NCI-H774 (cell line): ENCODE measurements at places on chromosomes 13 and 19.

- no peak for DNase-seq
Measured at GRCh38 chr13:61013796-61014195, 401.9 kb downstream of the PCDH20 start.

- DNase-seq, result peak; percentile 32
Measured at GRCh38 chr13:97344265-97345175, 89.4 kb upstream of the RAP2A start.

DNA sequence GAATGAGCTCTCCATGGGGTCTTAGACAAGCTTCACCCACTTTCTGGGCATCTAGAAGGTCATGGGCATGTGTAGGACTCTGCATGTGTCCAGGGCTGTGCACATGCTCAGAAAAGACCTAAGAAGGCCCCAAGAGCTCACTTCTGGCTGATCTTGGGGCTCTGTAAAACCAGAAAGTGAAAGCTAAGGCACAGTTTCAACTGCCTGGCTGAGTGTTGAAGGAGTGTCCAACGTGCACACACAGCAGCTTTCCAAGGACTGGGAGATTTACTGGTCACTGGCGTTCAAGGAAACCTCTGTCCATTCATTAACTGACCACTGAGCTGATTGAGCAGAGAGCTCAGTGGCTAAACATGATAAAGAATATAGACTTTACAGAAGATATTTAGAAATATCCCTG is 137.9 kb downstream of the KATNAL1 start:
- DNase-seq, result no peak

GRCh38 chr19:49930483-49931011 is 1.2 kb upstream of the NUP62 start:
- DNase-seq, result peak; percentile 59

DNA sequence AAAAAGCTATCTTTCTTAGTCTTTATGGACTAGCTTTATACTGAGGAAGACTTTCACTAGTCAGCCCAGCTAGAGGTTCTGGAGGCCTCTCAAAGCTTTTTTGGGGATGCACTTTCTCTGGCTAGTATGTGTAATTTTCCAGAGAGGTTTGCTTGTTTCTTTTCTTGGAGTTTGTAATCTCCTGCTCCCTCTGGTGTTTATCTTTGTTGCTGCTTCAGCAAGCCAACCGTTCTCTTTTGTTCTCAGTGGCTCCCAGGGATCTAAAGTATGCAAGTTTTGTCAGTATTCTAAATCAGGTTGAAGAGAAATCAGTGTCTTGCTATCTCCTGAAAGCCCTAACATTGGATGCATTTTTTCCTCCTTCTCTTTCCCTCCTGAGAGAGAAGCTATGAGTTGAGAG is 121.1 kb upstream of the MYO16 start:
- no peak for DNase-seq

- DNase-seq, result no peak
Measured at GRCh38 chr19:55643887-55644176, 383 bp downstream of the ZNF581 start.

GRCh38 chr13:50586414-50587083 is 256.9 kb downstream of the DLEU7 start:
- no peak for DNase-seq

- DNase-seq, result no peak
Measured at GRCh38 chr13:72463561-72463960, 263.9 kb downstream of the MZT1 start.

GRCh38 chr13:99800011-99800410 is 171.6 kb downstream of the ZIC5 start:
- DNase-seq, result no peak

DNA sequence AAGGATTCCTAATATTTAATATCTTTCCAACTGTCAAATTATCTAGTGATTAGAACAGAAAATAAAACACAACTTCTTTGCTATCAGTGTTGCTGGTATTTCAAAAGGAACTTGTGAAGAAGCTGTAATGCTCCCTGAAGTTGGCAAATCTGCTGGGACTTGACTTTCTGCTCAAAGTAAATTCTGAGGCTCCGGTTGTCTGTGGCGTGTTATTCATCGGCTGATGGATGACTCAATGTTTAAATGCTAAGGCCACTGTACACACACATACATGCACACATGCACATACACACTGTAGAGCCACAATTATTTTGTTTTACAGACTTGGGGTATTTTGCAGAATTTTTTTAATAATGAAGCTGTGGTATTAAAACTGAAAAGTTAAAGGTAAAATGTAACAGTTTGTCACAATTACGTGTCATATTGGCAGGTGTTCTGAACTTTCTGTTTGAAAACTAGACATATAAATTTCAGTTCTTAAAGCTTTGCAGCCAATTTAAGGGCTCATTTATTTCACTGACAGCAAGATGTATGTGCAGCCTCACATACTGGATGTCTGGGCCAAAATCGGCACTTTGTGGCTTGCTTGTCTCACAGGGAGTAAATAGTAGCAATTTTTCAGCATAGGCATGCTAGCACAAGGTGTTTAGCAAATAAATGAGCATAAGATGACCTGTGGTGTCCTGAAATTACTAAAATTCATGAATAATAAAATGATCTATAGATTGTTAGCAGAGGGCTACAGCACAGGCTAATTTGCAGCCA is 1691.7 kb upstream of the PCDH20 start:
- no peak for DNase-seq

DNA sequence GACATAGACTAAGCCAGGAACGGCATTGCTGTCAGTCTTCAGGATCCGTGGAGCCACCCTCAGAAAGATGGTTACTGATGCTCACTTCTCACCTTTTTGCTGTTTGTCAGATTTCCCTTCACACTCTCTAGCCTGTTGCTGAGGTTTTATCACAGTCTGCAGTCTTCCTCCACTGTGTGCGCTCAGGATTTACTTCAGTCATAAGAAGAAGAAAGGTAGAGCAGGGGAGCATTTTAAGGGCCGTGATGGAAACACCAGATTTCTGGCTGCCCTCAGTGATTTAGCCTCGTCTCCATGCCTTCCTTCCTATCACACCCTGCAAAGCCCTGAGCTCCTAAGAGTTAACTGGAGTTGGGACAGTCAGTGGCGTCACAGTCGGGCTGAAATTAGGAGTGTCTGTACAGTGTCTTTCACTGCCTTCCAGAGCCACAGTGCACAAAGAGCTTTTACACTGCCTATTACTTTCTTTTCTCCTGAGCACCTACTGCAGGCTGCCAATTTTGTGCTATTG is 60.0 kb upstream of the GPR183 start:
- no peak for DNase-seq

DNA sequence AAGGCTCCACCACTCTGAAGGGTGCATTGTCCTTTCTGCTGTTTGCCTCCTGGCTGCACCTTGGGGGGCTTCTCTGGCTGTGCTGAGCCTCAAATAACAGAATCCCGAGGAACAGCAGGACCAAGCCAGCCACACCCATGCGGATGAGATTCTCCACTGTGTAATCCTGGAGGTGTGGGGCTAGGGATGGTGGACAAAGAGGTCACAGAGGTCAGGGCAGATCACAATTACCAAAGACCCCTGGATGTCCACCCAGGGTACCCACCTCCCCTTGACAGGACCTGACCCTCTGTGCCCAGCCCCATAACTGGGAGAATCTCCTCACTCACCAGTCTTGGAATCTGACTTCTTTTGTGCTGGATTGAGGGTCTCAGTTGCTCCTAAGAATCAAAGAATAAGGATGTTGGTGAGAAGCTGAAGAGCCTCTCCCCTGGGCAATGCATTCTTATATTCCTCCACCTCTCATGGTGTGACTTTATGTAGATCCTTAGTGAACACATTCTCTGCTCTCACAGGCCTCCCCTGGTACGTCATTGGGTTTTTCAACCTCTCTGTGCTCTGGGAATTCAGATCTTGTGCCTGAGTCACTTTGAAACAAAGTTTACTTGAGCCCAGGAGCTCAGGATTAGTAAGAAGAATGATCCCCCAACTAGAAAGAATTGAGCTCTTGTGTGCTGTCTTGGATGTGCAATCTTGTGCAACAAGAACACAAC is 5.2 kb downstream of the LILRA4 start:
- DNase-seq, result no peak

GRCh38 chr13:76830805-76831204 is 55.4 kb downstream of the KCTD12 start:
- DNase-seq, result no peak

DNA sequence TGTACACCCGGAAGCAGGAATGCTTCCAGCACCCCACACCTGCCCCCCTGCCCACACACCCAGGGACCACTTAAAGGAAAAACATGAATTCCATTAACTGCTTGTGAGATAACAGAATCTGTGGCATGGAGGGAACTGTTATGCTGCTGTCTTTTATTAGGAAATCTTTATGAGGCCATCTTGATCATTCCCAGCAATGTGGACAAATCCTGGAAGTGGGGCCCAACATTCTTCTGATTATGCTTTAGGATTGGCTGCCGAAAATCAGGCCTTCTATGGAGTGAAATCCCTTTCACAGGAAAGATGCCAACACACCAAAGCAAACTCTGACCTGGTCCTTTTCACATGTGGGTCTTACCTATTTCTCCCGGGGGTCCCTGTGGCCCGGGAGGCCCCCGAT is 114.5 kb downstream of the COL4A1 start:
- DNase-seq, result no peak

GRCh38 chr13:113849546-113849945 is 14.3 kb downstream of the GAS6 start:
- no peak for DNase-seq

- no peak for DNase-seq
Measured at GRCh38 chr13:79678100-79678499, 197.1 kb downstream of the NDFIP2 start.

DNA sequence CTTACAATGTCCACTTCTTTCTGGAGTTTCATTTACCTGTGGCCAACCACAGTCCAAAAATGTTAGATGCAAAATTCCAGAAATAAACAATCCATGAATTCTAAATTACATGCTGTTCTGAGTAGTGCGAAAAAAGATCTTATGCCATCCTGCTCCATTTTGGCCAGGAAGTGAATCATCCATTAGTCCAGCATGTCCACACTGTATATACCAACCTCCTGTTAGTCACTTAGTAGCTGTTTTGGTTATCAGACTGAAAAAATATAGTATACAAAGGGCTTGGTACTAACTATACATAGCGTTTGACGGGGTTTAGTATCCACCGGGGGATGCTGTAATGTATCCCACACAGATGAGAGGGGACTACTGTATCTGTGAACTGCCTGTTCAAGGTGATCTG is 618.0 kb upstream of the ARGLU1 start:
- no peak for DNase-seq

- no peak for DNase-seq
Measured at GRCh38 chr13:100131863-100132574, 43.1 kb downstream of the PCCA start.

DNA sequence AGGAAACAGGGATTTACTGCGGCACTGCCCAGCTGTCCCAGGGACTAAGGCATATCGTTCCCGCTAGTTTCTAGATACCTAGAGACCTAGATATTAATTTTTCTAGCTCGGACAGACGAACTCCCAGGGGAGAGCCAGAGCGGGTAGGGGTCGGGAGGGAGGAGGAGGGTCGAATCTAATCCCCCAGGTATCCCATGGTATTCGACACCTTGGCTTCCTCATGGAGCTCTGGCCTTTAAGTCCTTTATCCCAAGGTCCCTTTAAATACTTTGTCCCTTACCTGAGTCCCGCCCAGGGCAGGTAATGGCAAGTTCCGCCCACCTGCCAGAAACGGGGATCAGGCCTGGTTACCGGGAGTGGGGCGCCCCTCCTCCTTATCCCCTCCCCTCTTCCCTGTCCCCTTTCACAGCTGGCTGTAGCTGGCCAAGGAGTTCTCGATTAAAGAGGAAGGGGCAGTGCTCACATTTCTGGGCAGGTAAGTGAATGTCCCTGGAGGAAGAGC is at the start of gene PRRG2:
Gene PRRG2 (plus strand): TSS at position 310 of the 502 bp plus-strand sequence. CDS start 1,904 bp downstream, outside the sequence.
- peak; percentile 45 for DNase-seq

DNA sequence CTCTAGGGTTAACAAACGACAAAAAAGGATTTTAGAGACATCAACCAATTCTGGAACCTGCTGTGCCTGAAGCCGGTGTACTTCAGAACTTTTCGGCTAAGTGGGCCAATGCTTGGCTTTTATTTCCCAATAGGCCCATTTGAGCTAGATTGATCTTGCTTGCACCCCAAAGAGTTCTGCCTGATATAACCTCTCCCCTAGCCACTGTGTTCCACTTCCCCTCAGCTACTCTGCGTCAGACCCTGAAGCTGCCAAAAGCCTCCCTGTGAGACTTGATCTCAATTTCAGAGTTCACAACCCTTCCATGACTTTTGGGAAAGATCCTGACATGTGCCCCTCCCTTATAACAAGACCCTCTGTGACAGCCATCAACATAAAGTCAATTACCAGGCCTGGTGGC is 5.6 kb upstream of the SIGLEC14 start:
- DNase-seq, result no peak

DNA sequence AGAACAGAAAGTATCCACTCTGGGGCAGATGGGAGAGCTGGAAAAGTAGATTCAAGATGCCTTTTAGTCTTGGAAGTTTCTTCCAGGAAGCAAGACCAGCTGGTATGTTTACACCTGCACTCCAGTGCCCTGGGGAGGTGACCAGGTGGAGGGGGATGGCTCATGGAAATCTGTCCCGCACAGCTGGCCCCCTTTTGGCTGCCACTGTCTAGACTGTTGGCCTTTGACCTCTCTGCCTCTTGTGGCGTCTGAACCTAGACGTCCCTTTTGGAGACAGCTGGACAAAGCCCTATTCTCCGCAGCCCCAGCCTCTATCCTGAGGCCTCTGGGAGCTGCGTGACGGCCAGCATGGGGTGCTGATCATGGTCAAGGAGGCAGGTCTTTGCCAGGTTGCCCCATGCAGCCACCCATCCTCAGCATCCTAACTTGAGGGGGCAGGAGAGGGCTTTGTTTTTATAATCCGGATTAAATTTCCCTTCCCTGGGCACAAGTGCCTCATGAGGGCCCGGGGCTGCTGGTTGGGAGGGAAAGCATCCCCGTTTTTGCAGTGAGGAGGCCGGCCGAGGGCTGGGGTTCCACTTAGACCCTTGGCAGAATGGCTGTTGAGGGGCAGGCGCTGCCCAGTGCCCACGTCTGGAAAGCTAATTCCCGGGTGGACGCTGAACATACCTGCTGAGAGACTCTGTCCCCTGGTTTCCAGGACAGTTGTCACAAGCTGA is 17.3 kb upstream of the GDF15 start:
- DNase-seq, result no peak
